Stimulated activated effector memory CD8-positive, alpha-beta T cell treated with anti-CD3 and anti-CD28 coated beads, Interleukin-12 subunit alpha, Interleukin-12 subunit beta, amount 100 ng/mL, for 72 hours (primary cell): ENCODE measurements at places on chromosomes 4 and X.

DNA sequence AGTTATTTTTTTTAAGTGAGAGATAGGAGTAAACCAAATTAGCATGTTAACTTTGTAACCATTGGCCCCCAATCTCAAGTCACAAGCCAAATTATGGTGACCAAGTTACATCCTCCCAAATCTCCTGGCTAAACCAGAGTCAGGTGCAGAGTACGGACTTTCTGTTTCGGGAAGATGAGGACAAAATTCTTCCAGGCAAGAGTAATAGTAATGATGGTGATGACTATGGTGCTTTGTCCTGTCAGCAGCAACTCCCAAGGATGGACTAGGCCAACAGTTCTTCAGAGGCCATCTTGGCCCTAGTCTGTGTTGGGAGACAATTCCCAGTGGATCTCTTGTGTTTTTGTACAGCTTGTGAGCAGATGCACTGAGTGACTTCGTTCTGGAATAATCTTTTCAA is 148.8 kb downstream of the GPC3 start:
- DNase-seq, result no peak

DNA sequence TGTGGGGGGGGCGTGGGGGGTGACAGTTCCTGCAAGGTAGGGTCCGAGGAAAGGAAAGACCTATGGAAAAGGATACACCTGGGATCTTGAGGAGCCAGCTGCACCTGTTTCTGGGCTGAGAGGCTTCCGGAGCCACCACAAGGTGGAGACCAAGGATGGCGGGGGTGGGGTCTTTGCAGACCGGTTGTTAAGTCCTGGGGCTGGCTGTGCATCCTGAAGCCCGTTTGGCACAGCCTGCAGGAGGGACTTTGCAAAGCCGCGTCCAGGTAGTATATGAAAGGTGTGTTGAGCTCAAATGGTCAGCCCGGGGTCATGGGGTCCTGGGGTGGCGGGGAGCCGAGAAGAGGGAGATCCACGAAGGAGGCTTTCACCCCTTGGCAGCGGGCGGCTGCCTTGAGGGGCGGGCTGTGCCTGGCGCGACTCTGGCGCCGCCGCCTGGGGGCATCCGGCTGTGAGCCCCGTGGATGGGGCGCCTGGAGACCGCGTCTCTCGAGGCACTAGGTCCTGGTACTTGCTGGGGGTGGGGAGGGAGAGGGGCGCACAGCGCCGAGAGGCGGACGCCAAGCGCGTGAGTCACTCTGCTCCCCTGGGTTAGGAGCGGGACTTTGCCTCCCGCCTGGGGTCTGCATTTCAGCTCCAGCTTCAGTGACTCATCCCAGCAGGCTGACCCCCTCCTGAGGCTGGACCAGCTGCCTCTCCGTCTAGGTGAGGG is 58.2 kb upstream of the DYNLT3 start:
- DNase-seq, result peak; percentile 47

- DNase-seq, result no peak
Observed at GRCh38 chr4:80655662-80656061, 320.1 kb downstream of the CFAP299 start.

- DNase-seq, result no peak
Observed at GRCh38 chrX:136546371-136546781, 14.4 kb downstream of the VGLL1 start.

GRCh38 chrX:22526339-22526738 is 253.6 kb downstream of the CBLL2 start:
- DNase-seq, result no peak

DNA sequence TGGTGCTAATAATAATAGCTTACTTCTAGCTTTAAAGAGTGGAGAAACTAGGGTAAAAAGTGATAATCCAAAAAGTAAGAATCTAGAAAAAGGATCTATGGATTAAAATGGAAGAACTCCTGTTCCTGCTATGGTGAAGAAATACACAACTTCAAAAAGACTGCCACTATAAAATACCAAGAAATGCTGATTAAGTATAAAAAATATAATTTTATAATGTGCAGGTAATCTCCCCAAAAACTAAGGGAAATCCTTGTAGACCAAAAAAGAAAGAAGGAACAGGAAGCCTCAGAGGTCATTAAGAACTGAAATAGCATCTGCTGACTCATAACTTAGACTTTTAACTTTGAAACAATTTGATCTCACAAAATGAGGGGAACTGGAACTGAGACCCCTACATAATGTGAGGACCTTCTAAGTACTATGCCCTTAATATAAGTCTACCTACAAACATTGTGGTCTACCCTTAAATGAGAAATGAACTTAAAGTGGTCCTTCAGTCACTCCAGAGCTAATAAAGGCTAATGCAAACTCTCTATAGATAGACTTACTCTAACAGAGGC is 50.6 kb upstream of the SRPX start:
- no peak for DNase-seq

DNA sequence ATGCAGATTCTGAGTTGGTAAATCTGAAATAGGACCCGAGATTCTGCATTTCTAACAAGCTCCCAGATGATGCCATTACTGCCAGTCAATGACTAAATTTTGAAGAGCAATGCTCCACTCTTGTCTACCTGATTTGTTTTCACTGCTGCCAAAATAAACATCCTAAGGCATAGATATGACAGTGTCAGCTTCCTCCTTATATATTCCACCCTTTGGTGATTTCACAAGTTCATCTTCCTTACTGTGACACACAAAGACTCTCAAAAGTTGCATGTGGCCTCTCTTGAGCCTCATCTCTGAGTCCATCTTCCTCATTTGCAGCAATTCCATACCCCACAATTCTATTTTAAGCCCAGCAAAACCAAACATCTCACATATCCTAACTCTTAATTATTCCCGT is 110.9 kb downstream of the FBXW7 start:
- no peak for DNase-seq

GRCh38 chr4:26032142-26032541 is 118.1 kb downstream of the SMIM20 start:
- DNase-seq, result no peak

DNA sequence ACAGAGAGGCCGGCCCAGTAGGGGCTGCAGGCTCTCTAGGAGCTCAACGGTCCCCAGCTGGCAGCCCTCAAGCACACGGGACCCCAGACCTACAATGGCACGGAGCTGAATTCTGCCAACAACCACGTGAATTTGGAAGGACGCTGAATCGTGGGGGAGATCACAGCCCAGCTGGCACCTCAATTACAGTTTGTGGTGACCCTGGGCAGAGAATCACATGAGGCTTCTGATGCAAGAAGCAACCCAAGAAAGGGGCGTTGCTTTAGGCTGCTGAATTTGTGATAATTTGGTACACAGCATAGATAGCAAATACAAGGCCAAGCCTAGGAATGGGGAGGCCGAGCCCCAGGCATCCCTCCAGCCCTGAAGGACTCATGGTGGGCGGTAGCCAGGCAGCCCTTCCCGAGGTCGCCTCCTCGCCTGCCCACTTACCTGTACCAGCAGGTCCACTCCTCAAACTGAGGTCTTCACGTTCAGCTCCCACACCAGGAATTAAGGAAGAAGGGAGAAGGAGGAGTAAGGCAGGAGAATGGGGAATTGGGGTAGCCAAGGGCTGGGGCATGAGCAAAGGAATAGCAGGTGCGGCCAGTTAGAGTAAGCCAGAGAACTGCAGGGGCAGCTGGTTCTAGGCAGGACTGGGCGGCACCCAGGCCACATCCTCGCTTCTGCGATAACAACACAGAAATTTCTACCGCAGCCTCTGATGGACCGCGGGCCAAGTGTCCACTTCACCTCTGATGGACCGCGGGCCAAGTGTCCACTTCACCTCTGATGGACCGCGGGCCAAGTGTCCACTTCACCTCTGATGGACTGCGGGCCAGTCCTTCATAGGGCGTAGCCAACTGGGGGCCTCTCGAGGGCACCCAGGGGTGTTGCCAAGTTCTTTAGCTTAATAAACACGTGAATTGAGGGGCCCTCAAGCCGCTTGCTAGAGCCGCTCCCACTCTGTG is 23.4 kb upstream of the HTRA3 start:
- DNase-seq, result no peak

- no peak for DNase-seq
Observed at GRCh38 chrX:76147106-76147505, 25.8 kb upstream of the PBDC1 start.

DNA sequence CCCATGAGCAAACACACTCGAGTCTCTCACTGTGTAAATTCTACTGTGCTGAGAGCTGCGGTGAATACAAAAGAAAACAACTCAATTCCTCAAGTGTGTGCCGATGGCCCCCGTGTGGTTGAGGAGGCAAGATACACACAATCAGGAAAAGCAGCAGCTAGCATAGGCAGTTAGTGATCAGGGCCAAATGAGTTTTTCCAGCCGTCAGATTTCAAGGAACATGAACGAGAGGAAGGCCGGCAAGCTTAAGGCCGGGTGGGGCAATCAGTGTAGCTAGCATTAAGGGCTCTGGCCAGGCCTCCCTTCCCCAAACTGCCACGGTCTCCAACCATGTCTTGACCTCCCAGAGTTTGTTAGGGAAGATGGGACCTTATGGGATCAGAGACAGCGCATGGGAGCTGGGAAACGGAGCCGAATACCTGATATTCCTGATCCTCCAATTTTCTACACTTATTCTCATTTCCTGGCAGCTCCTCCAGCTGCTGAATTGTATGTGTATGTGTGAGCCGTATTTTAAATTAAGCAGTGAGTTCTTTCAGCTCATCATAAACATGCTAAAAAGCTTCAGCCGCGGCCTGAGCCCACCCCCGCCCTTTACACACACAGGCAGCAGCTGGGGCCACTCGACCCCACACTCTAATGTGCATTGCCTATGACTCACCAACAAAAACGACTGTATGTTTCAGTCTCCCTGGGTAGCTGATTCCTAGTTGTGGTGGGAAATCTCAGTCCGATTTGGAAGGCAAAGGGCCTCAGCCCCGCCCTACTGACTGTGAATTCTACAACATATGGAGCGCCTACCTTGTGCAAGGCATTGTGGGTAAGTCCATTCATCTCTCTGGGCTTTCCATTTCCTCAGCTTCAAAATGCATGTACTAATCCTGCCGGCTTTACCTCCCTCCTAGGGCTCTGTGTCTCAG is 59.9 kb downstream of the RTL9 start:
- DNase-seq, result no peak

DNA sequence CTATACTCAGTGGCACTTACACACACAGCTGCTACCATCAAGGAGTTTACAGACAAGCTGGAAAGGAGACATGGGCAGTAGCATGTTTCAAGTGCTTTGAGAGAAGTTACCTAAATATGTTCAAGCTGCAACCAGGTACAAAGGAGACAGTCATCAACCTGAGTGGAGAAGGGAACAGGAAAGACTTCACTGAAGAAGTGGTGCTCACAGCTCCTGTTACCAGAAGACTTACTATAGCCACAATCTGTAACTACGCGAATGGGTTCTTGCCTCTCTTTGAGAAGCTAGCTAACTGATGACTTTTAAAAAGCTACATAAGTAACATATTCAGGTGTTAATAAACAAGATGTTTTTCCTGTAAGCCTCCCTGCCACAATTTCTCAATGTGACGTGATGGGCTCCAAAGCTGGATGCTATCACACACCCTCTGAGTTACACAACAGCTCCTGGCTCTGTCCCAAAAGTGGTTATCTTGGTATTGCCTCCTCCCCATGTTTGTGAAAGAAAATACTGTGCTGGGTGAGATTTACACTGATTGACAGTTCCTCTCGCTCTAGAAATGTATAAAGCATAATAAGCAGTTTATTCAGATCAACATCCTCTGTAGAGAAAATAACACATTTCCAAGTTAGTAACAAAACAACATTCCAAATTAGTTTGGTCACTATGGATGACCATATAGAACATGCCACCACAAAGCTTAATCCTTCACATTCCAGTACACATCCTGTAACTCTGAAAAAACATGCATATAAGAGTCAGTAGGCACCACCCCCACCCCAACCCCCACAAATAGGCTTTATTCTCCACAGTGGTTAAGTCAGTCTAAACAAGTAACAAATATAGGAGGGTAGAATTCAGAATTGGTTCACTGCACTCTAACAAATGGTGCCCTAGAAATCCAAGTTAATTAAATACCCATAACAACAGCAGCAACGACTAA is 81.8 kb downstream of the FRYL start:
- DNase-seq, result no peak

- no peak for DNase-seq
Observed at GRCh38 chr4:141388481-141388880, 167.8 kb downstream of the ZNF330 start.

DNA sequence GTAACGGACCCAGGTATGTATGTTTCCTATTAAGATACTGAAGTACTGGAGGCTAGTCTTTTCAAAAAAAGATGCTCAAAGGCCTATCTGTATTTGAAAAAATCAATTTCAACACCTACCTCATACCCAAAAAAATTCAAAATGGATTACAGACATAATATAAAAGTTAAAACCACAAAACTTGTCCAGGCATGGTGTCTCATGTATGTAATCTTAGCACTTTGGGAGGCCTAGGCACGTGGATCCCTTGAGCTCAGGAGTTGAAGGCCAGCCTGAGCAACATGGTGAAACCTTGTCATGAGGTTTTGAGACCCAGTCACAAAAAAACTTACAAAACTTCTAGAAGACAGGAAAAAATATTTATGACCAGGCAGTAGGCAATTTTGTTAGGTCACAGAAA is 16.7 kb downstream of the RBMX start:
- DNase-seq, result no peak

GRCh38 chr4:81519856-81520255 is 48.1 kb upstream of the RASGEF1B start:
- DNase-seq, result no peak

DNA sequence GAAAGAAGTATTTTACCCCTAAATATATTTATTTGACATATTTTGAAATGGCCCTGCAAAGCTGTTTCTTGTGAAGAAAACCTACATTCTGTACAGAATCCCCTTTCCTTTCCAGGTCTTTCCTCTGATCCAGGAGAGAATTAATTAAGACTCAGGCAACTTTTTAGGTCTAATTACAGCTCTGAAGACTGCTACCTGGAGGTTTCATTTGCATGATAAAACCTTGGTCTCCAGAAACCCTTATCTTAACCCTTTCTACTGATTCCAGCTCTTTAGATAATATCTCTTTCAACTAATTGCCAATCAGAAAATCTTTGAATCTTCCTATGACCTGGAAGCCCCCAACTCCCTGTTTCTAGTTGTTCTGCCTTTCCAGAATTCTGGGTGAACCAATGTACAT is 224.0 kb downstream of the FAM47A start:
- DNase-seq, result no peak

GRCh38 chr4:44842531-44842930 is 116.2 kb upstream of the GNPDA2 start:
- no peak for DNase-seq
